ENCODE measurements at places on chromosomes 2 and 18.

- DNase-seq: no peak
These were observed 8.8 kb downstream of the PLCL1 start for GRCh38 chr2:197813093-197813787.

DNA sequence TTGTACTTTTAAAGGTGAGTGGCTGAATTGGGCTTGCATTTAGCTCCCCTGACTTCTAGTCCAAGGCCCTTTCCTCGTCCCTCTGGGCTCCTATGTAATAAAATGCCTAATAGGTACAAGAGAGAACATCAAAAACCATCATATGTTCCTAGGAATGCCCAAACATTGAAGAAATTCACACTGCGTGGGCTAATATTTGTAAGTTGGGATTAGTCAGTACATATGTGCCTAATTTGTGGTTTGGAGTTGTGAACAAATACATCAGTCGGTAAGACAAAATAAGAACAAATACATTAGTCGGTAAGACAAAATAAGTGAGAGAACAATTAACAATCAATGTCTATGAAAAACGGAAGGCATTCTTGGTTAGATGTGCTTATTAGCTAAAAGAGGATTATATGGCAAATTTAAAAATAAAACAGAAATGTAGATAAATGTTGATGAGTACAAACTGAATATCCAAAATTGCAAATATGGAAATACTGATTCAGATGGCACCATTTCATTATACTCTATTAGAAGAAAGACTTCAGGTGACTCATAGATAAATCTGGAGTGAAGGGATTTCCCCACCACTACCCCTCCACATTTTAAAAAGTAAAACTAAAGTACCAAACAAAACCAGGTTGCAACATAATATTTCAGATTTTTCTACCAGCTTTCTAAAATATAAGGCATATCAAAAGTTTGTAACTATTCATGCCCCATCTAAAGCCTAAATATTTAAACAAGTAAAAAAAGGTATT, 325.4 kb downstream of the ZEB2 start:
- DNase-seq: no peak

- no peak for DNase-seq
These were observed 51.7 kb downstream of the MCFD2 start for GRCh38 chr2:46863882-46864281.

DNA sequence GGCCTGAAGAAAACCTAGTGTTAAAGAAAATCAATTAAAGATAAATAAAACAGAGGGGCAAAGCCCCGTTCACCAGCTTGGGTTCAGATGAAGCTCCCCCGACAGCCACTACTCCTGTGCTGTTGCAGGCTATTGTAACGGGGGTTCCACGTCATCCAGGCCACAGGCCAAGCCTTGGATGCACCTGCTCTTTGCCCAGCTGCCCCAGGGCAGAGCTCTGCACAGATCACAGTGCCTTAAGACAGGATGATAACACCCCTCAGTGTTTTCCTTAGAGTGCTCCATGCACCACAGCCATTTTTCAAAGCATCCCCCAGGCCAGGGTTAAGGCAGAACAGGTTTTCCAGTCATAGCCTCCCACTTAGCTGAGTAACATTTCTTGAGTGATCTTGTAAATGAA, 32.0 kb downstream of the FASTKD2 start:
- DNase-seq: no peak

DNA sequence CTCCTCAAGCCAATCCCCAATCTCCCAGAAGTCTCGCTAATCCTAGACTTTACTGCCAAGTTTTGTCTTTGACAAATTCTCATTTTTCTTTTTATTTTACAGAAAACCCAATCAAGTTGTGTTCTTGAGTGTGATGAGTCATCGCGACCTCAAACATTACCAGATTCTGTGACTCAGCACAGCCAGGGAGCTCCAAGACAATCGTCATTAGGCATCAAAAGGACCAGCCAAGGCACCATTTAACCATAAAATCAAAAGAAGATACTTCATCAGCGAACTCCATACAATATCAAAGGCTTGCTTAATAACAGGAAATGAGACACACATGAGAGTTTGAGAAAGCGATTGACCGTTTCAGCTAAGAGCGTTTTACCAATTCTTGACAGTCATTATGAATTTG, 146.2 kb upstream of the AGAP1 start:
- no peak for DNase-seq

DNA sequence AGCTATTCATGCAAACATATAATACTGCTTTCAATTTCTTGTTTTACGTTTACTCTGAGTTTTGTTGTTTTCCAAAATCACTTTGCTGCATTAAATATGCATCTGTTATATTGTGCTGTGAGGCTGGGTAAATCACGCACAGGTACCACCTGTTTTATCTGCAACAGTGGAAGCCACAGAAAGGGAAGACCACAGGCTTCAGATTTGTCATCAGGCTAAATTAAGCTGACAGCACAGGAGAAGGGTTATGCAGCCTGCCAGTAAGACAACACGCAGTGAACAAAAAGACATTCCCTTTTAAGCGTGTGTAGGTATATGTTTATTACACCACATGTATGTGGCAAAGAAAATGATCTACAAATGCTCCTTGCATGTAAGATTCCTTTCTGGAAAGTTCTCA, 38.2 kb downstream of the ZNF516 start:
- no peak for DNase-seq

DNA sequence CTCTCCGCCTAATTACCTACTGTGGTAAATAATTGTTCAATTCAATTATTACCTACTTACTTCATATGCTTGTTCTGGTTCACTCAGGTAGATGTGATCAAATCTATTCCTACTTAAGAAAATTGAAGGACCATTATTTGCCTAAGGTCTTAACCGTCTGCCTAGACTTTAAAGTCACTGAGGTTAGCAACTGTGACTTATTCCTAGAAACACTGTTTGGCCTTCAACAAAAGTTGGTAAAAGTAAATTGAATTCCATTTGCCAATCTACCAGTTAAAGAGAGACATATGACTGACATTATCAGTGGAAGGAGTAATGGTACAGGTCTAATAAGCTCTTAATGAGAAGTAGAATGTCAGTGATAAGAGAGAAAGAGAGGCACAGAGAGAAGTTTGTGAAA, 491.5 kb downstream of the NYAP2 start:
- no peak for DNase-seq

DNA sequence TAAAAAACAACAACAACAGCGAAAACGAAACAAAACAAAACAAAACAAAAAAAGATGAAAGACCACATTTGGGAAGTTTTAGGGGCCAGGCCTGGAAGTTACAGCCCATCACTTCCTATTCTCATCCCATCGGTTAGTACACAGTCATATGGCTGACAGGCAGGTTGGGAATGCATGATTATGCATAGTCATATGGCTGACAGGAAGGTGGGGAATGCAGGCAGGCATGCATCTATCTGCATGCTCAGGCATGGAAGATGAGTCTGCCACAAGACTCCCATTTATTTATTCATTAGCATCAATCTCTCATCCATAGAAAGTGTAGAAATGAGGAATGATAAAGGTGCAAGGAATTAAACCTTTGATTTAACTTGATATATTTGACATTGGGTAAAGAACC, 325.3 kb upstream of the MEX3C start:
- no peak for DNase-seq

DNA sequence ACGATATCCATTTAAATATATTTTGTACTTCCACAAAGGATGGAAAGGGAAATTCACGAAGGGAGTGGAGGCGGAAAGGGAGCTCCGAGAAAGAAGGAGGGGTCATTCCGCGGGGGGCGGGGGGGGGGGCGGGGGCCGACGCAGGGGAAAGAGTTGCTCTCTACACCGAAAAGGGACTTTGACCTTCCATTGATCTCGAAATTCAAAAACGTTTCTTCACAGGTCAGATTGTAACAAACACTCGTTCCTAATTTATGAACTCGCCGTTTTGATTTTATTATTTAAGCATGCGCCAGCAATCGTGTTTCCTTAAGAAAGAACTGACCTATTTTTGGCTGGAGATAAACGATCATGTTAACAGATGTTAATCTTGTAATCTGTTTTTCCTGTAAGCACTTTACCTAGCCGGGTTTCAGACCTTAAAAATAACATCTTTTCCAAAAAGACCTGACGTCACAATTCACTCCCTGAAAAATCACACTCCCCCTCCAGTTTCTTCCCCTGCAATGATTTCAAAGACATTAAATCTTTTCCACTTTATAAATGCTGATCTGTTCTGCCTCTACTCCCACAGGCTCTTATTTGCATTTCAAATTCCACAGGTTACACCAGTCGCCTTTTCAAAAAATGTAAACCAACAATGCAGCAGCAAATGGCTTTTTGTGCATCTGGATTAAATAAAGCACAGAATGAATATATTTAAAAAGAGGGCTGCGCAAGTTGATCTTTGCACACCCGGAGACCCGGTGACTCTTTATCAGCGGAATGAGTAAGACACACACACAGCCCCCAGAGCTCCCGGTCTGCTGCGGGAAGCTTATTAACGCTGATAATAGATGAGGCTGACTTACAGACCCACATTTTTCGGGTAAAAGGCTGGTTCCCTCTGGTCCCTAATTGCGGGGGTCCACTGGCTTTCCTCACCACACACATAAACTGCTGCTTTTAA, 1.6 kb downstream of the ZNF516 start:
- no peak for DNase-seq
